Breast epithelium (tissue), 4 donors: ENCODE measurements at places on chromosomes 3 and 15.

DNA sequence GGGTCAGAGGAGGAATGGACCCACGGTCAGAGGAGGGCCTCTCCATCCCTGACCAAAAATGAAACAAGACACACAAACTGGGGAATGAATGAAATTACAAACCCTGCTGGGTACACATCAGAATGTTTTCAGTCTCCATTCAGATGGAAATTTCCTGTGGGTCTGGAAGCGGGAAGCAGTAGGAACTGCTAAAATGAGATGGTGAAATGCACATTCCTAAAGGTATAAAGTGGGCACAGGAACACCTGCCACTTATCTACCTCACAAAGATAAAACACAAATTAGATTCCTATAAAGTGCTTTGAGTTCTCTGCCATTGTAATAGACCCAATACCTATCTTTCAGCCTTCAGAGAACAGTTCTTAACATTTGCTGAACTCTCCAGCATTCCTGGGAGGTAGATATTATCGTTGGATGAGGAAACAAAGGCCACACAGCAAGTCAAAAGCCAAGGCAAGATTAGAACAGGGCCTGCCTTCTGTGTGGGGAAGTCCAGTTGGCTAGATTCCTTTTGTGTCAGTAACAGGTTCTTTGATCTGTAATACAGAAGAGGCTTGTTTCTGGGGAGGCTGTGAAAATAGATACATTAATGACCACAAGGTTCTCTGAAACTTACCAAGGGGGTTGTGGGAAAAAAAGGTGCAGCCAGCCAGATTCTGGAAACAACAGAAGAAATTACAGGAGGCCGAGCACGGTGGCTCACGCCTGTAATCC lies 98.4 kb downstream of the IGF2BP2 start:
- DNase-seq = no peak

DNA sequence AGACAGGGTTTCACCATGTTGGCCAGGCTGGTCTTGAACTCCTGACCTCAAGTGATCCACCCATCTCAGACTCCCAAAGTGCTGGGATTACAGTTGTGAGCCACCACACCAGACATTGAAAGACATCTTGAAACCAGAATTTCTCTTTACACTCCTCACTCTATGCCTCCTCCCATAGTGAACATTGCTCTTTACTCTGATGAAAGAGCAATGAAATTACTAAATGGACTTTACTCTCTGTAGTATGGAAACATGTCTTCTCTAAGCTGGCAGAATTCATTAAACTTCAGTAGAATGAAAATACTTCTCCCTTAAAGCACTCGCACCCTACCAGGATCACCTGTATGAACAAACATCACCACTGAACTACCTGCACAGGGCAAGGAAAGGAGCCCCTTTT lies 27.8 kb upstream of the TFG start:
- DNase-seq = no peak

- no peak for DNase-seq
Measured at GRCh38 chr3:46998121-46998851, 18.8 kb downstream of the NBEAL2 start.

- DNase-seq = no peak
Measured at GRCh38 chr3:128845119-128845777, 34.2 kb upstream of the ACAD9 start.

GRCh38 chr3:18886331-18886730 lies 262.0 kb upstream of the KCNH8 start:
- no peak for DNase-seq

DNA sequence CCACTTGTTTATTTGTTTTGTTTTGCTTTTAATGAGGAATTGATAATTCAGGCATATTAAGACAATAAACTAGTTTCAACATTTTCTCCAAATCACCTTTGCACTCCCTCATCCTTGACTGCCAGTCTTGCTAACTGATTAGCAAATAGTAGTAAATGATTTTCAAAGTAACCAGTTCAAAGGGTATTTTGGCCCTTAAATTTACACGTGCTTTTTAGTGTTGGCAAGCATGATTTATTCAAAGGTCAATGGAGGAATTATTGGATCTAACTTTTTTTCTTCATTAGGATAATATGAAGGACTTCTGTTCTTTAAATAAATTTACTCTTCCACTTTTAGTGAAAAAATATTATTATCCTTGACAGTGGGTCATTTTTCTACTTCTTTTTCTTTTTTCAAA lies 53.8 kb downstream of the BCHE start:
- no peak for DNase-seq

DNA sequence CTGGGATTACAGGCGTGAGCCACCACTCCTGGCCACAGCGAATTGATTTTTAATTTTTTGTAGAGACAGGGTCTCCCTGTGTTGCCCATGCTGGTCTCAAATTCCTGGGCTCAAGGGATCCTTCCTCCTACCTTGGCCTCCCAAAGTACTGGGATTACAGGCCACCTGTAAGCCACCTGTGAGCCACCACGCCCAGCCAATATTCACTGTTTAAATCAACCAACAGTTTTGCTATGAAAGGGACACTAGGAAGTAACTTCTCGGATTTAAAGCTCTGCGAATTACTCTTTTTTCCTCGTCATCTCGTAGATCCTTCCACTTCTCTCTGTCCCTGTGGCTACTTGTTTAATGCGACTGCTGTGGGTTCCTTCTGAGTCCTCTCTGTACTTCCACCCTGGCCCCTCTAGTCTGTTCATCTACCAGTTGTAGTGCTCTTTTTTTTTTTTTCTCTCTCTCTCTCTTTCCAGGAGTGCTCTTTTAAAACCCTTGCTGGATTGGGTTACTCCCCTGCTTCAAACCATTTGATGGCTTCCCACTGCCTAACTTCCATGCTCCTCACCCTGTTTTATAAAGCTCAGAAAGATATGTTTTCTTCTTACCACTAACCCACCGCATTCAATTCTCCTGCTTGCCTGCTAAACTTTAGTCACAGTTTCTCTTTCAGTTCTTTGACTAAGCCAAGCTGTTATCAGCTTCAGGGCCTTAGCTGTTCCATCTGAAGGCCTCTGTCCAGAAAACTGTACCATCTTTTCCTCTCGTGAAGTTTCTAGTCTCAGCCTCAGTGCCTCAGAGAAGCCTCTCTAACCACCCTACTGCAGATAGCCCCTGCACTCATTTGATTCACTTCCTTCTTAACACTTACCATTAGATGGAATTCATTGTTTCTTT lies 12.4 kb downstream of the RTF1 start:
- no peak for DNase-seq

- no peak for DNase-seq
Measured at GRCh38 chr15:23835953-23836352, 148.8 kb upstream of the NDN start.

- no peak for DNase-seq
Measured at GRCh38 chr3:46112296-46112695, 85.0 kb upstream of the XCR1 start.

DNA sequence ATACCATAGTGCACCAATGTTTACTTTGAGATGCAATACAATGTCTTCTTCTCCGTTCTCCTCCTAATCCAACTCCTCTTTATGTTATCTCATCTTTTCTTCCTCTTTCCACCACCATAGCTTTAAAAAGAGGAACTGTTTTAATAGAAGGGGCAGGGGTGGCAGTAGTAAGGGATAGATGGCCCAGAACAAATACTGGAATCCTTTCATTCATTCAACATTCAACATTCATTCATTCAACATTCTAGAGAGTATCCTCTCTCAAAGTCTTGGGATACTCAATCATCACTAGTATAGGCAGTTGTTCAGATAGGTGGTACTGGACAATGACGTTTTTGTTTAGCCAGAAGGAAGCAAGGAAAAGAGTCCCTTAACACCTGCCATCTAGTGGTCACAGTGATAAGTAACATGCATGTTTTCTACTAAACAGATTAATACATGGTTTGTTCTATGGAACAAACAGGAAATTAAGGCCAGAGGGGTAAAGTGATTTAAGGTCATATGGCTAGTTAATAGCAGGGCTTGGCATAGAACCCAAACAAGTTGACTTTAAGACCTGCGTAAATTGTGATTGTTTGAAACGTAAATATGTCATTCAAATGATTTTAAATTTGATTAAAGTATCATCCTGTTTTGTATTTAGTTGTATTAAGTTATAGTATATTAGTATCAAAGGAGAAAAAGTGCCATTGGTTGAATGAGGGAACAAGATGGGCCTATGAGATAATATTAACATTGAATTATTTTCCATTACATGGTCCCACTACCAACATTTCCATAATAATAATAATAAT lies 26.9 kb upstream of the EHHADH start:
- DNase-seq = no peak

GRCh38 chr3:2543247-2543646 lies 444.6 kb downstream of the CNTN4 start:
- DNase-seq = no peak

DNA sequence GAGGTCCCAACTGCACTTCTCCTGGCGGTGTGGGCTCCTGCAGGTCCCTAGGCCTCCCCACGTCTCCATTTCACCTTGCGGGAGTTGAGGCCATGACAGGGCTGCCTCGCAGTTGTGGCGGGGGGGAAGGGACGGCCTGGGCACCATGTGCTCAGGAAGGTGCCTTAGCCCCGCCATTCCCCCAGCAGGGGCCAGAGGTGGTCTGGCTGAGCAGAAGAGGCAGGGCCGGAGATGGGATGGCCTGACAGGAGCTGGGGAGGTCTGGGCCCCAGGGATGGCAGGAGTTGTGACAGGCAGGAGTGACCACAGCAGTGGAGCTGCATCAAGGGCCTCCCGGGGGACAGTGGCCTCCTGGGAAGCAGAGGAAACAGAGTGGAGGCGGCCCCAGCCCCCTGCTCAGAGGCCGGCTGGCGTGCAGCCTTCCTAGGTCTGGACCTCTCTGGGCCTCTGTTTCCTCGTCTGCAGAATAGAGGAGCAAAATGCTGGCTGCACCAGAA lies 18.7 kb upstream of the KLF15 start:
- no peak for DNase-seq

DNA sequence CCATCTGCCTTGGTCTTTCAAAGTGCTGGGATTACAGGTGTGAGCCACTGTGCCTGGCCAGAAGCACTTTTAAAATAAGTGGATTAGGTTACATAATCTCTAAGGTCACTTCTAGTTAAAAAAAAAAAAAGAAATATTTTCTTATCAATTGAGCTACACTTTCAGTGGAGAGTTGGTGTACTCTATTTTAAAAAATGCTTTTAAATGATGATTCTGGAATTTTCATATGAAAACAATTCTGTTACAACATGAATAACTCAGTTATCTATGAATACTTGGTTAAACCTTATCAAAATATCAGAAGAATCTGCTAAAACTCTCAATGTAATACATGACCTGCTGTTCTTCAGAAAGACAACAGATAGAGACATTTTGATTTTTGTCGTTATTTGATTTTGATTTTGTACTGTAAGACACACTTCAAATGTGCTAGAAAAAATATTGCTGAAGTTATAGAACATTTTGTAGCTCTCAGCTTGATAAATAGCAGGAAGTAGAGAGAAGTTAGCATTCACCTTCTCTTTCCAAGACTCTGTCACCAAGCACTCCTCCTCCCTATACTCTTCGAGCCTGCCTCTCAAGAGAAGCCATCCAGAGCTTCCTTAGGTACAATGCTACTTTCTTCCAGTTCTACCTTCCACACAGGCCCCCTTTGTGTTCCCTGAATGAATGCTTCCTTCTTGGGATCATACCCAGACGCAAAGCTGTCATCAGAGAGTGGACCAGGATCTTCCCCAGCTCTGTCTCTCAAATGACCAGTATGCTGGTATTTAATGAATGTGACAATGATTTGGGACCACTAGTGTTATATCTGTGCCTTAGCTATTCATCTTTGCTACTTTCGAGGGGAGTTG lies 47.2 kb upstream of the SECISBP2L start:
- no peak for DNase-seq

- DNase-seq = no peak
Measured at GRCh38 chr3:141285570-141285969, 53.9 kb downstream of the PXYLP1 start.

GRCh38 chr15:44736181-44736765 lies at the start of gene TRIM69:
Gene TRIM69 (plus strand): TSS chr15:44736528. CDS start chr15:44736705, 177 bp downstream.
- DNase-seq = no peak

DNA sequence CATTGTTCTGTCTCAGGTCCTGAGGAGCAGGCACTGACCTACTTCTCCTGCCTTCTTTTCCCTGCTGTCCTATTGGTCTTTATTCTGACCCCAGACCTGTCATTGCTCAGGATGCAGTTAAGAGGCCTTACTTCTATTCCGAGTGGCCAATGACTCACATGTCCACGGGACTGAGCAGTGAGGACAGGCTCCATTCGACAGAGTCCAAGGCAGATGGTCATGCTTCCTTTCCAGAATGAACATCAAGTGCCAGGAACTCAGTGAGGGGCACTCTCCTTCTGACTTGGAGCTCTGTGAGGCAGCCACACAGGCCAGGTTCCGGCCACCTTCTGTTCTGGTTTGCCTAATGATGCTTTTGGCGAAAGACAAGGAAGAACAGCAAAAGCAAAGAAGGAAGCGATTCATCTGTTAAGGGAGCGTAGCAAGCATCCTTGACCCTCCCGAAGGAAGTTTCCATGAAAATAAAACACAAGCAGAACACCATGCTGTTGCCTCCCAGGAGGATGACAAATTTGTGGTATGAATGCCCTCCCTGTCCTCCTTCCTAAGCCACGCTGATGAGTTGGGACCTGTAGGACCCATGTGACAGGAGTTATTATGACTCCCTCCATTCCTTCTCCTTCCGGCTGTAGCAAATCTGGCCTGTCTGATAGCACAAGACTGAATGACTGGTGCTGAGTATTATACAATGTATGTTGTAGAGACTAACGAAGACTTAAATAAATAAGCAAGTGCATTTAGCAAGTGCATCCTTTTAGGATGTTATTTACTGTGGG lies 14.4 kb upstream of the TPRG1 start:
- DNase-seq = no peak

- DNase-seq = no peak
Measured at GRCh38 chr15:58544756-58545155, 113.0 kb downstream of the LIPC start.

GRCh38 chr15:88701561-88702095 lies 62.8 kb downstream of the ISG20 start:
- no peak for DNase-seq

- no peak for DNase-seq
Measured at GRCh38 chr3:260898-261297, 64.3 kb downstream of the CHL1 start.

- DNase-seq = no peak
Measured at GRCh38 chr3:72065236-72065635, 280.3 kb upstream of the PROK2 start.

DNA sequence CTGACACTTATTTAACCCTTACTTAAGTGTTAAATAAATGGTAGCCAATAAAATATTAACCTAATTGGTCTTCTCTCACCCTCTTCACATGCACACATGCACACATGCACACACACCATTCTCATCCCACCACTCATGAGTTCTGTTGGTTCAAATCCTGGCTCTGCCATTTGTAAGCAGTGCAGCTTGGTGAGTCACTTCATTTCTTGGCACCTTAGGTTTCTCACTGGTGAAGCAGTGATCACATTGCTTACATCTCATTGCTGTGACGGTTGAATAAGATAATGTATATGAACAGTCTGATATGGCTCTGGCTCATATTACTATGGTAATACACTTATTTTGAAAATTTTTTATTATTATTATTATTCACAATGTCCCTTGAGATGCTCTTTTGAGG lies 33.8 kb downstream of the RIOX2 start:
- DNase-seq = no peak
